ENCODE measurements at places on chromosomes 1 and 21.

- DNase-seq, result no peak
Observed at GRCh38 chr1:183034682-183035081, 11.5 kb downstream of the LAMC1 start.

GRCh38 chr1:247332623-247333361 is 1.1 kb upstream of the ZNF496 start:
- DNase-seq, result no peak

- DNase-seq, result no peak
Observed at GRCh38 chr1:169867012-169867675, 26.6 kb downstream of the SCYL3 start.

DNA sequence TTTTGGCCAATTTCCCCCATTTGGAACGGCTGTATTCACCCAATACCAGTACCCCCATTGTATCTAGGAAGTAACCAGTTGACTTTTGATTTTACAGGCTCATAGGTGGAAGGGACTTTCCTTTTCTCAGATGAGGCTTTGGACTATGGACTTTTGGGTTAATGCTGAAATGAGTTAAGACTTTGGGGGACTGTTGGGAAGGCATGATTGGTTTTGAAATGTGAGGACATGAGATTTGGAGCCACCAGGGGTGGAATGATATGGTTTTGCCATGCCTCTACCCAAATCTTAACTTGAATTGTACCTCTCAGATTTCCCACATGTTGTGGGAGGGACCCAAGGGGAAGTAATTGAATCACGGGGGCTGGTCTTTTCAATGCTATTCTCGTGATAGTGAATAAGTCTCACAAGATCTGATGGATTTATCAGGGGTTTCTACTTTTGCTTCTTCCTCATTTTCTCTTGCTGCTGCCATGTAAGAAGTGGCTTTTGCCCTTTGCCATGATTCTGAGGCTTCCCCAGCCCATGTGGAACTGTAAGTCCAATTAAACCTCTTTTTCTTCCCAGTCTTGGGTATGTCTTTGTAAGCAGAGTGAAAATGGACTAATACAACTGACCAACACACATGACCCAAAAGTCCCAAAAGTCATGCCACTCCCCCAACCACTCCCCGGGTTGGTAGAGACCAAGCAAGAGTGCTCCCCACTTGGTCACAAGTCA is 35.4 kb upstream of the ZNF496 start:
- DNase-seq, result no peak

DNA sequence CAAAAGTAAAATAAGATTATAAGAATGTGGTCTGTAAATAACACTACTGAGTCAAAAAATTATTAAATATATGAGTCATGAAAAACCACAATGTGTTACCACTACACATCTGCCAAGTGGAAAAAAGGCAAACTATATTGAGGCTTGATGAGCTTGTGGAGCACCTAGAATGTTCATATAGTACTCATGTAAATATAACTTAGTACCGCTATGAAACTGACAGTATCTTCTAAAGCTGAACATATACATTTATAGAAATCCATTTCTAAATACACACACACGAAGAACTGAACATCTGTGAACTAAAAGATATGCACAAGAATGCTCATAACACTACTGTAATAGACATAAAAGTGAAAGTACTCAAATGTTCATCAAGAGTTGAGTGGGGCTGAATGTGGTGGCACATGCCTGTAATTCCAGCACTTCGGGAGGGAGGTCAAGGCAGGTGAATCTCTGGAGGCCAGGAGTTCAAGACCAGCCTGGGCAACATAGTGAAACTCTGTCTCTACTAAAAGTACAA is 18.5 kb upstream of the GBP3 start:
- DNase-seq, result no peak

DNA sequence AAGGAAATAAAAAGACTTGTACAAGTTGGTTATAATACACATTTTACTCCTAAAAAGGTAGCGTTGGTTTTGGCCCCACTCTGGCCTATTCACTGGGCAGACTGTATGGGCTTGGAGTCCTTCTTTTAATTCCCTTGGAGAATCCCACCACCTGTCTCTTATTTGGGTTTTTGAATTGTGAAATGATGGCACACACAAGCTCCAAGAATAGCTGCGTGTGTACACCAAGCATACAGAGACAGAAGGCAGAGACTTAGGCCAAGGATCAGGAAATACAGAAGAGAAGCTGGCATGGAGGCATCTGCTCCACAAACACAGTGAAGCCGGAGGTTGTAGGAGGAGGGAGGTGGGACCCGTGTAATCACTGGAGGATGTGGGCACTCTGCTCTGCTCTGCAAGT is 29.1 kb downstream of the DDR2 start:
- no peak for DNase-seq

DNA sequence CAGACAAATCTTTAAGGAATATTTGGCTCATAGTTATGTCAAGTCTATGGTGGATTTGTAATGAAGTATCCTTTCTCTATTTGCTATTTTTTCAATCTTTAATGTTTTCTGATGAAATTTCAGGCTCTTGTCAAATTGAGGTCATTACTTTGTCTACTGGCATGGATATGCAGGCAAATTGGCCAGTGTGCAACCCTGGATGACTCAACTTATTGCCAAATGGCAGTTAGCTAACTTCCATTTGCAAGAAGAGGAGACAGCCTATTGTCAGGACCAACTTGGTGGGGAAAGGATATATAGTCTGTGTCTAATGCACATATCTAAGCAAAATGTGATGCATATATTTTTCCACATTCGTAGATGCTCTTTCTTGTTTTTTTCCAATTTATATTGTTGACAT is 530.5 kb downstream of the PTBP2 start:
- no peak for DNase-seq

DNA sequence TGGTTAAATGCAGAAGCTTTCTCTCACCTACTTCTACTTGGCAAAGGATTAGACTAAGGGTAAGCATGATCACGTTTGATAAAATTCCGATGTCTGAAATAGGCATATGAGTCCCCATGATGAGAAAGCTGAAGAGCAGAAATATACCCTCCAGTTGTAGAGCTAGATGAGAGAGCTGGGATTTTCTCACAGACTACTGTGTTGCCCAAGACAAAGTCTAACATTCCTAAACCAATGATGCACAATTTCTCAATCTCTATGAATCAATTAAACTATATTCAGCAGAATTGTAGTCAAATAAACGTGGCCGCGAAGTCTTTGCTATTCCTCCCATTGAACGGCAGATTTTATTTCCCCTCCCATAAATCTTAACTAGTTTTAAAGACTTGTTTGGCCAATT is 699.2 kb downstream of the KCNT2 start:
- DNase-seq, result no peak

GRCh38 chr1:110436635-110437034 is 14.3 kb upstream of the PROK1 start:
- no peak for DNase-seq

- no peak for DNase-seq
Observed at GRCh38 chr21:29301691-29302090, 3.0 kb downstream of the BACH1 start.

DNA sequence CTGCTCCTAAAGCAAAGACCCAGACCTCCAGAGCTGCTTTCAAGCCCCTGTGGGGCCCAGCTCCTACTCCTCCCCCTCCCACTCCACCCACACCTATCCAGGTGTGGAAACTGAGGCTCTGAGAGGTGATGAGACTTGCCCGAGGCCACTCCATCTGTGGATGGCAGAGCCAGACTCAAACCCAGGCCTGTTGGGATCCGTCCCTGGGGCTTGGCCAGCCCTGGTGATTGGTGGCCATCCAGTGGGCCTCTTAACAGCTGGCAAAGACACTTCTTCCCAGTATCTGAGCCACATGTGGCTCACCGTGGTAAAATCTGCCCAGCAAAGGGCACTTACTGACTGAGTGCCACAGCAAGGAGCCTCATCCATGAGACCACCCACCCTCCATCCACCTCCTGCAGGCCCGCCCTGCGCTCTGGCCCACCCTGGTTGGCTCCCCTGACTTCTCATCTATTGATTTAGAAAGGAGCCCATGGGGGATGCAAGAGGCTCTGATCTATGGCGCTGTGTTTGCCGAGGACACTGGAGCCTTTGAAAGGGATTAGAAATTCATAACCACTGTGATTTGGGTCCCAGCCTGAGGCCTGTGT is 398.5 kb downstream of the PTPRU start:
- DNase-seq, result no peak

- DNase-seq, result no peak
Observed at GRCh38 chr1:58857680-58858673, 74.1 kb upstream of the JUN start.

DNA sequence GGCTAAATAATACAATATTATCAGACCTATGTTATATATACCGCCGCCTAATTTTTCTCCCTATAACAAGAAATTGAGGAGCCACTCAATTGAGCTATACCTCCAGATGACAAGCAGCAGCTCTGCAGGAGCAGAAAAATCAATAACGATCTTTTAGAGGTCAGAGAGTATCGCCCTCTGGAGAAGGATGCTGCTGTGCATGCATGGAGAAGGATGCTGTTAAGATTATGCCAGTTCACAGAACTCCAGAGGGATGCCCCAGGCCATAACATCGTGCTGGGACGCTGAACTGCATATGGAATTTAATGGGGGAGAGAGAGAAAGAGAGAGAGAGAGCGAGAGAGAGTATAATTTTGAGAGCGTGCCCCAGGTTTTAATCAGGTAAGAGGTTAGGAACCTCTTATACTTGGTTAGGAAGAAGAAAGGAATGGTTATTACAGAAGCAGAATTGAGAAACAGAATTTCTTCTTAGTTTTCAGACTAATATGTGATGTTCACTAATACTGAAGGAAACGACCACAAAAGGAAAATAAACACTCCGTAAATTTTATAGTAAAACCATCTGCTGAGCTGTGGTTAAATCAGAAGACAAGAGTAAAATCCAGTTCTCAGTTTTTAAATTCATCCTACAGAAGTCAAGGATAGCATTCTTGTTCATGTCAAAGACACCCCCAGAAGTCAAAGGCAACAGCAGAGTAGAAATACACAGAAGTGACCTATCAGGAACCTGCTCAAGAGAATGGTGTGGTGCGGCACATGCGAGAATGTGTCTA is 111.1 kb downstream of the SMYD2 start:
- no peak for DNase-seq

DNA sequence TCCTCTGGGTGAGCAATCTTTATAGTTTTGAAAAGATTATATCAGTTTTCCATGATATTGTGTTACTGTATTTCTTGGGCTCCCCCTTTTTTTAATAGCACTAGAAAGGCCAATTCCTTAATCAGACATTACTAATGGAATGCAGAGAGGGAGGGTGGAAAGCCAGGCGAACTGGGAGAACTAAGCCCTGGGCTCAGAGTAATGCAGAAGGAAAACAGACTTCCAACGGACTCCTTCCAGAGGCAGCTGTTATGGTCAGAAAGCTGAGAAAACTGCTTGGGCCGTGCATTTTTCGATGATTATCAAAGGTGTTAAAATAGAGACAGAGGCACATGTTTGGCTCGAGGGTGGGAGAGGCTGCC is 206.3 kb downstream of the FOXD2 start:
- no peak for DNase-seq

DNA sequence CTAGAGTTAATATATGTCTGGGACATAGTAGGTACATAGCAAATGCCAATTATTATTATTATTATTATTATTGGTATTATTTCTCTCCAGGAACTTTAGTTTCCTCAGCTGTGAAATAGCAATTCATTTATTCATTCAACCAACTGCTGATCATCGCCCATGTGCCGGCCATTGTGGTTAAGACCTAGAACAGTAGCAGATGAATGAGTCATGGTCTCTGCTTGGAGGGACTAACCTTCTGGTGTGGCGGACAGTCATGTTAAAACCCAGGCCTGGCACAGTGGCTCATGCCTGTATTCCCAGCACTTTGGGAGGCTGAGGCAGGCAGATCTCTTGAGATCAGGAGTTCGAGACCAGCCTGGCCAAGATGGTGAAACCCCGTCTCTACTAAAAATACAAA is 23.8 kb upstream of the LDLRAP1 start:
- DNase-seq, result no peak

DNA sequence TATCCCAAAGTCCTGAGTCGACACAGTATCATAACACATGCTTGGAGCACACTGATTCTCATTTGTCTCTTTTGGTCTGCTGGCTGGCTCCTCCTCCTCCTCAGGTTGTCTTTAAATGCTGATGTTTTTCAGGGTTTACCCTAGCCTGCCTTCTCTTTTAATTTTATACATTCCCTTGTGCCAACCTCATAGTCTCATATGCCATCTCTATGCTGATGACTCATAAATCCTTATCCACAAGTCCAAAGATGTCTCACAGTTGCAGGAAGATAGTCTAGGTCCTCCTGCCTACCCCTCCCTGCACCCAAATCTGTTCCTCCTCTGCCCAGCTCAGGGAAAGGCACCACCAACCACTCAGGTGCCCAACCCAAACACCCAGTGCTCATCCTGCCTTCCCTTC is 108.3 kb downstream of the SIPA1L2 start:
- no peak for DNase-seq

GRCh38 chr1:113929750-113930498 is 800 bp downstream of the HIPK1 start:
- peak; percentile 96 for DNase-seq

GRCh38 chr1:200366577-200367253 is 43.1 kb downstream of the ZNF281 start:
- DNase-seq, result no peak

DNA sequence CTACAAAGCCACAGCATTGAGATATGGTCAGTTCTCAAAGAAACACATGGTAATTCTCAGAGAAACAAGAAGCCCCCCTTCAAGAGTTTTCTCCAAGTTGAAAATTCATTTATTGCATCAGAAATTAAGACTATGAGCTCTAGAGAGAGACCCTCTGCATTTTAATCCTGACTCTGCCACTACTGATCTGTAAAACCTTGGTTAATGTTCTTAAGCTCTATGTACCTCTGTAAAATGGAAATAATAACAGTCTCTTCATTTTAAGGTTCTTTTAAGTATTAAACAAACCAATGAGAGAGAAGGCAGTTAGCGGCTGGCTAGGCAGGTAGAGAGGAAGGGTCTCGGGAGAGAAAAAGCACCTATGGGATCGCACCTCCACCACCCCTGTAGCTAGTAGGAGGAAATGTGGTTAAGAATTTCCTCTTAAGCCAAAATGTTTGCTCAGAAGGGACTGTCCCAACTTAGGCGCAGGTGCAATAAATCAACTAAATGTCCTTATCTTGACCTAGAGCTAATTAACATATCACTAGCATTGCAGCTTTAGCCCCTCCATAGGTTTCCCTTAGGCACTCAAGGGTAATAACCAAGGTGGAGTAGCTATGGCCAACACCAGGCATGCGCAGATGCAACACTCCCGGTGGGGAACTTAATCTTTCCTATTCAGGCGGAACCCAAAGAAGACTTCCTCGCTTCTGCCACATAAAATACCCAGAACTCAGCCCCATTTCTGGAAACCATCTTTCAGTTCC is 1685.4 kb downstream of the MRPL39 start:
- no peak for DNase-seq

GRCh38 chr1:185008838-185009237 is 34.5 kb upstream of the NIBAN1 start:
- no peak for DNase-seq

GRCh38 chr1:76680651-76681050 is 186.6 kb upstream of the ST6GALNAC5 start:
- DNase-seq, result no peak

- DNase-seq, result no peak
Observed at GRCh38 chr1:217647791-217648190, 16.6 kb downstream of the SPATA17 start.

DNA sequence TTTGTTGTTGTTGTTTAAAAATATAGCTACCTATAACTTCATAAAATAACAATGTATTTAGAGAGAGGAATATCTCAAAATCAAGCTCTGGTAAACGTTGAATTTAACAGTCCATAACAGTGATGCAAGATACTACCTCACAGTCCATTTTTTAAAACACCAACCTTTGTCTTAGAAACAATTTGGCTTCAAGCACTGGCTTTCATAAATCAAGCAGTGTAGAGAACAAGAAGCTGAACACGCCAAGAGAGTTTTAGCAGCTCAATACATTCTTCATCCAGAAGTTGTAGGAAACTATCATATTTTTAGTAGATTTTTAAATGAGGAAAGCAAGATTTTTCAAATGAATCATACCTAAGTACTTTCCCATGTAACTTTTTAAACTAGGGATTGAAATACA is 334.3 kb upstream of the ADAMTS5 start:
- no peak for DNase-seq

Measured in CD4-positive, alpha-beta T cell (primary cell).